ENCODE measurements at places on chromosomes 11 and 22.

GRCh38 chr22:44424867-44425693 lies 73.0 kb downstream of the RTL6 start:
- no peak for DNase-seq

DNA sequence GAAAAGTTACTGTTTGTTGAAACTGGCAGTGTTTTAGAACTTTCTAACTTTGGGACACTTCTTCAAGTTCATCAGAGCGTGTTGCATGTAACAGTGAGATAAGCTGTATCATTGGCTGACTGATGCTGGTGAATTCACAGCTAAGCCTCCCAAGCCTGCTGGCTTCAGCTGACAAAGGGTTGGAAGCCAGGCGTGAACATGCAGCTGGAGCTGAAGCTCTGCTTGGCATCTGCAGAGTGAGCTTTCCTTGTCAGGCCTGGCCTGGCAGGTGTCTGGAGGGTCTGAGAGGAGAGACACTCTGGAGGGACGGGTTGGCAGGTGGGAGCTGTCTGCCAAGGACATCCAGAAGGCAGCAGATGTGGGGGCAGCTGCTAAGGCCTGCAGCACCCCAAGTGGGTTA lies 1.5 kb downstream of the AMPD3 start:
- no peak for DNase-seq

- DNase-seq: no peak
Measured at GRCh38 chr11:62895501-62895900, 14.8 kb downstream of the SLC3A2 start.

GRCh38 chr11:80412604-80413003 lies 971.8 kb upstream of the TENM4 start:
- no peak for DNase-seq

GRCh38 chr11:110435780-110436717 lies 6.3 kb downstream of the FDX1 start:
- no peak for DNase-seq

- DNase-seq: no peak
Measured at GRCh38 chr11:19881177-19881576, 168.5 kb downstream of the NAV2 start.

DNA sequence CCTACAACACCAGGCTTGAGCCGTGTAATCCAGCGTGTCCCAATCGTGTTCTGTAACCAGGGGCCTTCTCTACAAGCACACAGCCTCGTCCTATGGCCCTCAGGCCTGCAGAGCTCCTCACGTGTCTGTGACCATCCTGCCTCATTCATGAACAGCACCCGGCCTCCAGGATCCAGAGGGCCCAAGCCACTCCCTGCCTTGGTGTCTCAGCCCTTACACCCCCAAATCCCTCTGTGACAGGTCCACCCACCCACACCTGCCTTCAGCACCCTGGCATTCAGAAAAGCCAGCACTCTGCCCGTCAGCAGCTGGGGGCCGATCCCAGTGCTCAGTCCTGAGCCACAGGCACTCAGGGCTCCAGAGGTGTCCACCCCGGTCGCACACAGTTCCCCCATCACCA lies 5.8 kb downstream of the TSSK2 start:
- no peak for DNase-seq

DNA sequence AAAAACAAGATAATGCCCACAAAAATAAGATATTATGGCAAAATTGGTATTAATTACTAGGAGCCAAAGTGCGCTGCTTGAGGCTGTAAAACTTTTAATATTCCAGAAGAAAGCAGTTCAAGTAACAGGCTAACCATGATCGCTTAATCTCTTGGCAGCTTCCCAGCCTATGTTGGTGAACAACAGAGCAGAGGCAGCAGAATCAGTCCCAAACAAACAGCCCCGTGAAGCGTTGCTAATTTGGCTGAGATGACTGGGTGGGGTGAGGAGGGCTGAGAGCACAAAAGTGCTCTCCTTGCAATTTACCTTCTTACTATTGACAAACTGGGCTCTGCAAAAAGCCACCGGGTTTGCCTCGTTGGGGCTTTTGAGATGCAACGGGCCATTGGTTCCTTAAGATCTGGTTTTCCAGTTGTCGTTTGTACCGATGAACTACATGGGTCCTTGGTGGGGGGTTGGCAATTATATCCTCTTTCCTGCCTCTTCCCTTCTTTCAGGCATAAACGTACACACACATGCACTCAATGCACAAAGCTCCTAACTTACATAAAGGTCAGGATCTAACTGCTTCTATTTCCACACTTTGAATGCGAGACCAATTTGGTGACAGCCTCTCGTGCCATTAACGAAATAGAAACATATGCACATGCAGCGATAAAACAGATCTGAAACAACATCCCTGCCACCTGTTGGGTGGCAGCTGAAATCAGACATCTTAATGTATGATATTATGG lies 407.6 kb upstream of the CADM1 start:
- DNase-seq: no peak

DNA sequence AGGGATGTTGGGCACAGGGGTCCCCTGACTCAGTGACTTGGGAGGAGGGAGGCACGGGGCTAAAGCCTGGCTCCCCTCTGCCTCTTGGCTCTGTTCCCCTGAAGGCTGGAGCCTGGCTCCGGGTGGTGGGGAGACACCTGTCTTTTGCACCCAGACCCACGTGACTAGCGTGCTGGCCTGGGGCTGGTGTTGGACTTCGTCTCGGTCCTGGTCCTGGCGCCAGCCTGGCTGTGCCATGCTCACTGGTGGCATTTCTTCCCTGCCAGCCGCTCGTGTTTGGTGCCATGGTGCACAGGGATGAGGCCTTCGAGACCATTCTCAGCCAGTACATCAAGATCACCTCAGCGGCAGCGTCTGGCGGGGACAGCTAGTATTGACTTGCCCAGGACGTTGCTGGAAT lies 56.7 kb downstream of the GRAMD4 start:
- DNase-seq: no peak

DNA sequence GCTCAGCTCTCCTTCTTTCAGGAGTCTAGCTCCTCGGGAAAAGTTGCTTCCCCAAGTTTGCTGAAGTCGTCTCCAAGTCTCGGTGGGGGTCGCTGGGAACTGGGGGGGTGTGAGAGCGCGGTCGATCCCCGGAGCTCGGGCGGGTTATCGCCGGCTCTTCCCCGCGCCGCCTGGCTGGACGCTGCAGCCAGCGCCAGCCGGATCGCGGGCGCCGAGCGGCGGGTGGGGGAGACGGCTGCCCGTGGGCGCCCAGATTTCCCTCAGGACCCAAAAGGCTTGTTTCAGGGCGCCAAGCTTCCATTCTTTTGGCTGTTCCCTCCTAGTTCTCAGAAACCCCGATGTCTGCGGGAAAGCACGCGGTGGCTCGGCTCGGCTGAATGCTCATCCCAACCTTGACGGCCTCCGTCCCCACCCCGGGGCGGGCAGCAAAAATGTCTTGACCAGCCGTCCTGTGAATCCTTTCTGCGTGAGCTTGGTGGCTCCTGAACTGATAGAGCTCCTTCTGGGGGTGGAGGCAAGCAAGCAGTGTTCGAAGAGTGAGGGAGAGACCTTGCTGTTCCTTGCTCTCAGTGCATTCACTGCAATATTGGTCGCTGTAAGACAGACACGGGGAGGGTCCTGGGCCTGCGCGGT lies 1.7 kb downstream of the ZBTB16 start:
- DNase-seq: no peak

DNA sequence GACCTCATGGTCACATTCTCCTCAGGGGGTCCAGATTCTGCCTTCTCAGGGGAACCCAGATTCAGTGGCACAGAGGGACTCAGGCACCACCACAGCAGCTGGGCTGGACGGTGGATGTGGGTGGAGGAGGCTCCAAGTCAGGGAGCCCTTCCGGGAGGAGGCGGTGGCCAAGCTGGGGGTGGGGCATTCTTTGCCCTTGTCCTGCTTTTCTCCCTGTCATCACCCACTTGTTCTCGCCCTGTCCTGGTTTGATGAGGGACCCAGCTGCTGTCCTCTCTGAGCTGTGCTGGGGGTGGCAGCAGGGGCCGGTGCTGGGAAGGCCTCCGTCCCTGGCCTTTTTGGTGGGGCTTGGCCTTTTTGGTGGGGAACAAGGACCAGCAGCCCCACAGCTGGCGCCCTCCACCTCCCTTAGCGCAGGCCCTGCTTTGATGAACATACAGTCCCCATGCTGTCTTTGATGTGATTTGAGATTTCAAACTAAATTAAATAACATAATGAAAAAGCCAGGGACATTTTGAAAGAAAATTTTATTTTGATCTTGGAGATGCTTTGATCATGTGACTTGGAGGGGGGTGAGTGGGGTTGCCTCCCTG lies 1168.2 kb downstream of the BRD1 start:
- no peak for DNase-seq

DNA sequence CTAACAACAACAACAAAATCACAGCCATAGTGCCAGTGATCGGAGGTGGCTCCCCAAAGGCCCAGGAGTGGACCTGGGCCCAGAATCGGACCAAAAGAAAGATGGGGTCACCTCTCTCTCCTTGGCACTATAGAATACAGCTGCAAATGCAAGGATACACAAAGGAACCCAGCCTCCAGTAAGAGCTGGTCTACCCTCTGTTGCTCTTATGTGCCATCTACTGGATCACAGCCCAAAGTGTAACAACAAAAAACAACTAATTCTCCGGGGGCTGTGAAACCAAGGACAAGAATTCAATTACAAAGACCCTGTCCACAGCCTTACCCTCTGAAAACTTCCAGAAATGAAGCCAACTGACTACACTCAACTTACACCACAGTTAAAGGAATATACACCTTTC lies 21.6 kb downstream of the OR8G5 start:
- DNase-seq: no peak

DNA sequence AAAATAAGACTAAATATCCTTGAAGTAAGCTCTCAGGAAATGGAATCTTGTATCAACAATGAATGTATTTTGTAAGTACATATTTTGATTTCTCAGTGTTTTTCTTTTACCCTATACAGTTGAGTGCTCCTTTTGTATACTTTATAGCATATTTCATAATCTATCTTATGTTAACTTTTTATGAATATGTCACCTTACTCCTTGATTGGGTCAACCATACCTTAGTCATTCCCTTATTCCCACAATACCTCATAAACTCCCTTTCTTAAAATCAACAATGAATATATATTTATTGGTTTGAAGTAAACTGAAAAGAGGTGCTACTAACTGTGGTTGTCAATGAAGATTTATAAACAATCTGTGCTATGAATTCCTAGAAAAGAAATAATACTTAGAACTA lies 686.2 kb downstream of the METTL15 start:
- DNase-seq: no peak

- no peak for DNase-seq
Measured at GRCh38 chr11:133830931-133831907, 14.1 kb downstream of the SPATA19 start.

DNA sequence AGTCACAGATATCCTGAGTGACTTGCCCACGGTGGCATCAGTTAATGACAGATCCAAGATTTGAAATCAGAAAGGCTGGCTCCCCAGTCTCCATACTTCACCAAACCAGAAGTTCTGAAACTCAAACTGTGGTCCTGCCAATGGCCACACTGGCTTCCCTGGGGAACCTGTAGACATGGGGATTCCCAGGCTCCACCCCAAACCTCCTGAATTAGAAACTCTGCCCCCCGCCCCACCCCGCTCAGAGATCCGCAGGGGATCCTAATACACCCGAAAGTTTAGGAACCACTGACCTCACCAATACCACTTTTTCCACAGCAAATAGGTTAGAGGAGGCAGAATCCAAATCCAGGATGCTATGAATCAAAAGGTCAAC lies 15.3 kb downstream of the RTN4RL2 start:
- DNase-seq: no peak

- no peak for DNase-seq
Measured at GRCh38 chr11:36022882-36023281, 79.0 kb downstream of the LDLRAD3 start.

DNA sequence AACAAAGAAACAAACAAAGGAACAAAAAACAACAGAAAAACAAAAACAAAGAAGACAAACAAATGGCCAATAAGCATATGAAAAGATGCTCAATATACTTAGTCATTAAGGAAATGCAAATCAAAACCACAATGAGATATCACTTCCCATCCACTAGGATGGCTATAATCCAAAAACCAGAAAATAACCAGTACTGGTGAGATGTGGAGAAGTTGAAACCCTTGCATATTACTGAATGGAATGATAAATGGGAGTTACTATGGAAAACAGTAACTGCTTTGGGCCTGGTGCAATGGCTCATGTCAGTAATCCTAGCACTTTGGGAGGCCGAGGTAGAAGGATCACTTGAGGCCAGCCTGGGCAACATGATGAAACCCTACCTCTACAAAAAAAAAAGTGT lies 44.9 kb upstream of the RBFOX2 start:
- DNase-seq: no peak

- DNase-seq: no peak
Measured at GRCh38 chr11:103649401-103649895, 387.0 kb upstream of the DDI1 start.

- no peak for DNase-seq
Measured at GRCh38 chr22:49294656-49295464, 532.8 kb downstream of the BRD1 start.

DNA sequence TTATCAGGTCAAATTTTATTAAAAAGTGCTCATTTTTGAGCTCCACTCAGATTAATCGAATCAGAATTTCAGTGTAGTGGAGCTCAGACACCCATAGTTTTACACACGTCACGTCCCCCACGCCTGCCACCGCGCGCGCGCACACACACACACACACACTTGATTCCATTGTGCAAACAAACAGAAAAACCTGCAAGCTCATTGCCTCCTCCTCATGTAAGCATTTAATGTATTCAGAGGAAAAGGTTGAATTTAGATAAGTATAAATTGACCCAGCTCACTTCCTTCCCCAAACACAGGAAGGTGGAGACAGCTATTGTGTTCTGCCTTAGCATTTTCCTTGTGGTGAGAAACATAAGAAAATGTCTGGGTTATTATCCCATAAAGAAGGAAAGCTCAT lies 336.7 kb downstream of the LUZP2 start:
- DNase-seq: no peak

DNA sequence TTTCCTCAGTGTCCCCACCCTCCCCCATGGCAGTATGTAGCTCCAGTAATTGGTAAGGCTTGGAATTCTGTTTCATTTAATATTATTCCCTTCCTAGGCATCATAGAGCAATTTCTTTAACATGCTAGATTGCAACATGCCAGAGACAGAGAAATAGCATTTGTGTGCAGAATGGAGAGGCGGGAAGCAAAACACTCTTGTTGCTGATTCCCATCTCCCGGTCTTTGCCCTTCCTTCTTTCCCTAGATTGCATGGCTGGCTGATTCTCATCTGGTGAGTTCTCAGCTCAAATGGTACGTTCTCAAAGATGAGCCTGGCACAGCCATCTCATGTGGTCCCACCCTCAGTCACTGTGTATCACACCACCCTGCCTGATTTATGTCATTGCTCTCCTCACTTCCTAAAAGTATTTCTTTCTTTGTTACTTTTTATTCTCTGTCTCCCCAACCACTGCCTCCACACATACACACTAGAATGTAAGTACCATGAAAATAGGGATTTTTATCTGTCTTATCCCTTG lies 66.9 kb downstream of the ARFGAP2 start:
- DNase-seq: no peak

All from Calu3 (cell line).